ENCODE measurements at places on chromosomes 7 and 10.

- no peak for DNase-seq
Observed at GRCh38 chr10:86960003-86960862, 1.8 kb downstream of the SNCG start.

DNA sequence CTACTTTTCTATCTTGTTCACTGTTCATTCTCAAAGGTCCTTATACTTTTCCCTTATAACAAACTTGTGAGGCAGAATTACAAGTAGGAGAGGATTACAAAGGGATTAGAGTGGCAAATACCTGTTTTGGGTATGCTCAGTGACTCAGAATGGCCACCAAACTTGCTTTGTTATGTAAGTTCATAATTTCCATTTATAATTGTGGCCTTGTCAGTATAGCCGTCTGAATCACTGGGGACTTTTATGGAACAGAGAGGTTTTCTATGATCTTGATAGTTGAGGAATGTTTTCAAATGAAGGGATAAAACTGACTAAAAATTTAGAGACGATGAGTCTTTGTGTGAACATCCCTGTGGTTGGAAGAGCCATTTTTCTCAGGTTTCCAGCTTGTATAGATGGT lies 116.2 kb downstream of the SND1 start:
- DNase-seq, result no peak

GRCh38 chr10:30379983-30380382 lies 30.9 kb upstream of the MTPAP start:
- DNase-seq, result no peak

- no peak for DNase-seq
Observed at GRCh38 chr10:97676770-97677581, 10.1 kb downstream of the AVPI1 start.

GRCh38 chr10:31728698-31729224 lies 199.9 kb downstream of the ARHGAP12 start:
- no peak for DNase-seq

GRCh38 chr10:4683137-4683536 lies 142.9 kb upstream of the AKR1E2 start:
- DNase-seq, result no peak

GRCh38 chr10:24526085-24526649 lies 197.5 kb downstream of the ARHGAP21 start:
- DNase-seq, result no peak

GRCh38 chr7:135525426-135525825 lies 15.5 kb upstream of the CNOT4 start:
- no peak for DNase-seq

DNA sequence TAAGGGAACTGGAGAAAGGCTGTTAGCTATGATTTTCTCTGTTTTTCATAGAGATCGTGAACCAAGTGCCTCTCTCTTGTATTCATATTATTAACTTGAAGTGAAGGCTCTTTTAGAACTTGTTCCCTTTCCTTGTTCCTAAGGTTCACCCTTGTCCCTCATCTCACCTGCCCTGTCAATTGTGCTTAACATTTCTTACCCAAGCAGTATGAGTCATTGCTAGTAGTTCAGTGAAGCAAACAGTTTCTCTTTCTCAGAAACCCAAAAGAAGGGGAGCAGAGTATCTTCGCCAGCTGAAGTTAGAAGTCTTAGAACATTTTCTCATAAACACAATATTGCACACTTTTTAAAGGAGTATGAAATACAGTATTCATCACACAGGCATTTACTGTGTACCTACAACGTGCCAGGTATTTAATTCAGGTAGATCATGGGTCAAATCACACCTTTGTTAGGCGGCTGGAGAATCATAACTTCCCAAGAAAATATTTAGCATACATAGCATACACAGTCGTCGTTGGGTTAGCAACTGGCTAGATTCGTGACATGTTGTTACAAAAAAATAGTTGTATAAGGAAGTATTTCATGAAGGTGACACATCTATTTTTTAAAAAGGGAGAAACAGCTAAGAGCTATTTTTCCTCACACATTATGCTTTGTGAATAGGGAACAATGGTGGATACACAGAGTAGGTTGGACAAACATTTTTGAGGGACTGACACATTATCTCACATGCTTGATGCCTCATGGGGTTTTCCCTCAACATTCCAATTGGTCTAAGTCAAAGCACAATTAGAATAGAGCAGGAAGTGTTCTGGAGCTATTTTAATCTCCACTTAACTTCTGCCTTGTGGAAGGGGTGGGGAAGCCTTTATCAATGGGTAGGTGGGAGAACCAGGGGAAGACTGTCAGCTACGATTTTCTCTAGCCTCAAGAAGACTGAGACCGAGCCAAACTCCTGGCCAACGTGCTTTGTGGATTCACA lies 13.2 kb downstream of the HDAC9 start:
- peak; percentile 89 for DNase-seq

DNA sequence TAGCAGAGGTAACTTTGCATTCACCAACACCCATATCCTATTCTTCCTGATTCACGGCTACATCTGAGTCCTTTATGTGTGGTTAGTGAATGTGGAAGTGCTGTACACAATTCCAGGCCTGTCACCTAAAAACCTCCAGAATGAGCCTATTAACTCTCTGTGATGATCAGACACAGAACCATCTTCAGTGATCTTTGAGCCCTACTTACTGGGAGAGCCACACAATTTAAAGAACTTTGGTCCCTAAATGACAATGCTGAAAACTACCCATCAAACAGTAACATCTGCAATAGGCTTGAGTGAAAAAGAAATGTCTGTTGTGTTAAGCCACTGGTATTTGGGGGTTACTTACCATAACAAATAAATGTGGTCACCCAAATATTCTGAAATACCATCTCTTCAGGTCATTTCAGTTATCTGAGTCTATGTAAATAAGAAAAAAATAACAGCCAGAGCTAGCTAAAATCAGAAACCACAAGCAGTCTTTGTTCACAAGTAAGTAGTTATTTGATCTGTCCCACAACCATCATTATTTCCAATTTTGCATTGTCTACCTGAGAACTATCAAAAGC lies 145.7 kb downstream of the HGF start:
- no peak for DNase-seq

DNA sequence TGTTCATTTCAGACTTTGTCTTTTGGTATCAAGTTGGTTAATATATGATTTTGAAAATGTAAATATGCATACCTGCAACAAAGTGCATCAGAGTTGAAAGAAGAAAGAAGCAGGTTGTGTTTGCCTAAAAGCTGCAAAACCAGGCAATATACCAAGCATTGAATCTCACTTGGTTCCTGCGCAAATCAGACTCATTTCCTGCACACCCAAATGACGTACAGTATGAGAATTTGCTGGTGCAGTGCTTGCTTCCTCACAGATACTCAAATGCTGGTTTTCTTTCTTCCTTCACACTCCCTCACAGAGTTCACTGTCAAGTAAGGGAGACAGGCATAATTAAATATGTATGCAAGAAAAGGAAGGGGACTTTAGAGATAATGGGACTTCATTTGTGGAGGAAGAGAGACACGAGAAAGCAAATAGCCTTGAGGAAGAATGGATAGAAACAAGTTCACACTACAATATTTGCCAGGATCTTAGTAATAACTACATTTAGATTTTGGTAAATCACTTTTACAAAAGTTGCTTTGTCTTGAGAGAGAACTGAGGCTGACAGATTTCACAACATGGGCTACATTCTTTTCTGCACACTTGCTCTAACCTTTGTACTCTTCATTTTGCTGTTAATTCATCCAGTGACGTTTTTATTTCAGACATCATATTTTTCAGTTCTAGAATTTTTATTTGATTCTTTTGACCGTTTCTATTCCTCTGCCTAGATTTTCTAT lies 56.9 kb upstream of the AOAH start:
- DNase-seq, result no peak

GRCh38 chr10:97365761-97366351 lies 31.3 kb upstream of the FRAT2 start:
- DNase-seq, result no peak

GRCh38 chr7:92464515-92464914 lies 13.2 kb downstream of the ERVW-1 start:
- DNase-seq, result no peak

- DNase-seq, result no peak
Observed at GRCh38 chr10:116925056-116925455, 75.8 kb downstream of the ENO4 start.

- DNase-seq, result no peak
Observed at GRCh38 chr7:85528581-85528980, 341.7 kb upstream of the SEMA3D start.

GRCh38 chr10:103040418-103040817 lies 122.3 kb downstream of the CNNM2 start:
- peak; percentile 28 for DNase-seq

DNA sequence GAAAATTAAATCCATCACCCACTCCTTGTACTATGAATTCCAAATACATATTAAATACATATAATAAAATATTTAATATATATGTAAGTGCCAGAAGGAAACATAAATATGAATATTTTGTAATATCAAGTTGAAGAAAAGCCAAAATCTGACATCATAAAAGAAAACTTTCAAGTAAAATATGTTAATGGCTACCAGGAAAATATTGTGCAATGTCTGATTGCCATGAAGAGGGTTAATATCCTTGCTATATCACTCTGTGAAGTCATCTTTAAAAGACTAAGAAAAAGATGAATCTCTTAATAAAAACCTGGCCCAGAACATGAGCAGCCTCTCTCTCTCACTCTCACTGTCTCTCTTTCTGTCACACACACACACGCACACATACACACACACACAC lies 130.2 kb downstream of the EGFR start:
- no peak for DNase-seq

GRCh38 chr10:48802611-48803071 lies 118.0 kb downstream of the WDFY4 start:
- no peak for DNase-seq

DNA sequence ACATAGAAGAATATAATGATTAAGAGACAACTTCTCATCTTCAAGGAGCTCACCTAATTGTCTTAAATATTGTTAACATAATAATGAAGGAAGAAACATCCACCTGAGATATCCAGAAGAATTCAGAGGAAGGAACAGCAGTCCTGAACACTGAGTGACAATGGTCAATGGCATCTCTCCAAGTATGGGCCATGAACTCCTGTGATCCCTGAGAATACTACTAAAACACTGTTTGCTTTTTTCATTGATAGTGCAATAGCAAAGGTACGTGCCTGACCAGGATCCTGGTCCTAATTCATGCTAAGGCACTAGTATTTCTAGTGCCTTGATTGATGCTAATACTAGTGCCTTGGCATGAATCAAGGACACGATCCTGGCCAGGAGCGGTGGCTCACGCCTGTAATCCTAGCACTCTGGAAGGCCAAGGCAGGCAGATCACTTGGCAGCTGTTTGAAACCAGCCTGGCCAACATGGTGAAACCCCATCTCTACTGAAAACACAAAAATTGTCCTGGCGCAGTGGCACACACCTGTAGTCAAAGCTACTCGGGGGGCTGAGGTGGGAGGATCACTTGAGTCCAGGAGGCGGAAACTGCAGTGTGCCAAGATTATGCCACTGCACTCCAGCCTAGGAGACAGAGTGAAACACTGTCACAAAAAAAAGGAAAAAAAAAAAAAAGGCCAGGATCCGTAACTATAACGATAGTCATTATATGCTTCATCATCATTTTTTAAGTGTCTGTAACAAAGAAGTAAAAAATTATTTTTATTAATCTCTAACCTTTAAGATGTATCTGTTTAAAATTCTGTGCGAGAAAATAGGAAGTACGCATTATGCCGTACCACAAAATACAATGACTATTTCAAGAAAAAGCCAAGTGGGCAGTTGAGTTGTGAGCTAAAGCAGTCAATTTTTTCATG lies 49.1 kb downstream of the SRPK2 start:
- no peak for DNase-seq

- no peak for DNase-seq
Observed at GRCh38 chr10:130350996-130351395, 214.8 kb downstream of the GLRX3 start.

DNA sequence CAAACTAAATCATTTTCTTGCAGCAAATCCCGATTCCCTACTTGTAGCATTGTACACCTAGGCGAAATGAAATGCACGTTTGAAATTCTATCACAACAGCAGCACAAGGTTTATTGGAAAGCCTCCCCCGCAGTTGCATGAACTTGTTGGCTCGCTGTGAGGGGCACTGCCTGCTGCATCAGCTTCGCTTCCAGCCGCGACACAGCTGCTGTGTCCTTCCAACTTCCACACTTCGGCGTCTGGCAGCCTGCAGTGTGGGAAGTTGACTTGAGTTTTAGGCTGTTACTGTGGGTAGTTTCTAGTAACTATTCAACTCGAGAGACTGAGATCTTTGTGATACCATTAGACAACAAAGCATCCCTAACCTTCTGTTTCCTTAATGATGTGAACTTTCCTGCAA lies 315.8 kb upstream of the TPK1 start:
- DNase-seq, result no peak

GRCh38 chr10:91238191-91238590 lies 17.7 kb downstream of the PCGF5 start:
- DNase-seq, result no peak

GRCh38 chr7:74404388-74404700 lies 49.4 kb upstream of the GTF2IRD1 start:
- DNase-seq, result no peak

DNA sequence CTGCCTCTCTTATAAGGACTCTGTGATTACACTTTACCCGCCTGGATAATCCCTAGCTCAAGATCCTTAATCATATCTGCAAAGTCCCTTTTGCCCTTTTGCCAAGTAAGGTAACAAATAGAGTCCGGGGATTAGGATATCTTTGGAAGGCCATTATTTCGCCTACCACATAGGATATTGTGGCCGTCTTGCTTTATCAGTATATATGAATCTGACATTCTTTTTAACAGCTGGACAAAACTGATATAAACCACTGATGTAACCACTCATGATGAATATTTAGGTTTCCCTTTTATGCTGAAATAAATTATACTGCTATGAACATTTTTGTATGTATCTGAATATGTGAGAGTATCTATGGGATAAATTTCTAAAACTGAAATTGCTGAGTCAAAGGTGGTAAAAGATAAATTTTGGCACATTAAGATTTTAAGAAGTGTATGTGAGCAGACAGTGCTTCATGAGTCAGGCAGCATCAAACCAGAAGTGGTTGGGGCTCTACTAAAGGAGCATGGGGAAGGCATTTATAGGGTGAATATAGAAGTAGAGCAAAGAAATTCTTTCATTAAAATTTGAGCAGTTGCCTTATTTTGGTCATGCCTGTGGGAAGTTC lies 44.7 kb downstream of the AVL9 start:
- DNase-seq, result no peak

DNA sequence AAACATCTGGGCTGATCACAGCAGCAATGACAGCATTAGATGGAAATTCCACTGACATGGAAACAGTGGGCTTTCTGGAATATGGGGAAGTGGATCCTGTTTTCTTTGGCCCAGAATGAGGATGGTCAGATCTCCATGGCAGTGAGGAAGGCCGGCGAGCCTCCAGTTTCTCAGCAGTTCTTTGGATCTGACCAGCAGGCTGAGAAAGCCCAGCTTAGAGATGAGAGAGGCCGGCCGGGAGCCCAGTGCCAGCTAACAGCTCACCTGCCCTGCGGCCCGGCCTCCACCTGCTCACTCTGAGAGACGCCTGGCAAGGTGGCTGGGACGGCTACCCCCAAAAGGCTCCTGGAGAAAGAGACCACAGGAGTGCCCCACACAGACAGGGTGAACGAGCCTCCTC lies 24.2 kb downstream of the GPER1 start:
- DNase-seq, result no peak

GRCh38 chr7:50287129-50287528 lies 17.4 kb upstream of the IKZF1 start:
- DNase-seq, result no peak
